Fibroblast of mammary gland (primary cell): ENCODE measurements at places on chromosomes 12 and 14.

- no peak for DNase-seq
Observed at GRCh38 chr14:64860039-64860438, 19.7 kb downstream of the SPTB start.

DNA sequence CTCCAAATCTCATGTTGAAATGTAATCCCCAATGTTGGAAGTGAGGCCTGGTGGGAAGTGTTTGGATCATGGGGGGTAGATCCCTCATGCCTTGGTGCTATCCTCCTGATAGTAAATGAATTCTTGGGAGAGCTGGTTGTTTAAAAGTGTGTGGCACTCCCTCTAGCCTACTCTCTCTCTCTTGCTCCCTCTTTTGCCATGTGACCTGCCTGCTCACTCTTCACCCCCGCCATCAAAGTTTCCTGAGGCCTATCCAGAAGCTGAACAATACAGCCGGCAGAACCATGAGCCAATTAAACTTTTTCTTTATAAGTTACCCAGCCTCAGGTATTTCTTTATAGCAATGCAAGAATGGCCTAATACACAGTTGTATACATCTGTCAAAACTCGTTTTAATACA, 62.5 kb downstream of the BCL2L14 start:
- DNase-seq = no peak

DNA sequence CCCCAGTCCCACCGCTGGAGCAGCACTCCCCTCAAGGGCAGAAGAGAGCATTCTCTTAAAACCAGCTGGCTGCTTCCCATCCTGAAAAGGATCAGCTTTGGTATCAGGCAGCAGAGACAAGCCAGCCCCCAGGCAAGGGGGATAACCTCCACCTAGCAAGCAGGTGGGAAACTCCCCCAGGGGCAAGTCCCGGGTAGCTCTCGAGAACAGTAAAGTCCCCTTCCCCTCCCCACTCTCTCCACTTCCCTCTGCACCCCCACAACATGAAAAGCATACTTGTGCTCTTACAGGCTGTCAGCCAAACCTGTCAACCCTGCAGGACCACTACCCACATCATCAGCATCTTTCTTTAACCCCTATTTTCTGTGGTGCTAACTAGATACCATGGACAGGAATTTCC, 254.0 kb downstream of the NTF3 start:
- no peak for DNase-seq

DNA sequence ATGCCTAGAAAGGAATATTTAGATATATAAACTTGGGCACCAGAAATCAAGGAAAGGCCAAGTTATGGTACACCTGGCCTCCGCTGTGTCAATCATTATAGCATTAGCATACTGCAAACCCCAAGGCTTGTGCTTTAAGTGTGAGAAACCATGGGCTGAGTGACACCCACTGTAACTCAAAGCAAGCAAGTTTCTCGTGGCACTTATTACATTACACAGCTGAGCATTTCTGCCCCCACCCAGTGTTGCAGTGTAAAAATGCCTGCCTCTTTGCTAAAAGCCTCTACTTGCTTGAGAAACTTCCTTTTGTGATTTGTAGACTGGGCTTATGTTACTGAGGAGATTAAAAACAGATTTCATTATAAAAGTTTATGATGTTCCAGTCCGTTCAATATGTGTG, 122.0 kb downstream of the TGFB3 start:
- no peak for DNase-seq

DNA sequence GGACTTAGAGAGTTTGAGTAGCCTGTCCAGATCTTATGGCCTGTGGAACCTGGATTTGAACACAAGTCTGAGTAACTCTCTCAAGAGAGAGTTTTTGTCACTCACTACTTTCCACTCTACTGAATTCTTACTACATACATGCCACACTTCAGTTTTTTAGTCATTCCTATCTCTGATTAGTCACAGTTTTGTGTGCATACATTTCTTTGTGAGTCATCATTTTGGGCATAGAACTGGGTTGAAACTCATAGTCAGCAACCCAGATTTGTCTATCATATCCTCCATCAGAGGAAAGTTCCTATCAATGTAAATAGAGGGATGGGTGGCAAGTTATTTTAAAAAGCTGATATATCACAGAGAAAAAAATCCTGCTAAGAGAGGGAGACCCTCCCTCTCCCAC, 42.9 kb downstream of the FLRT2 start:
- peak; percentile 90 for DNase-seq

DNA sequence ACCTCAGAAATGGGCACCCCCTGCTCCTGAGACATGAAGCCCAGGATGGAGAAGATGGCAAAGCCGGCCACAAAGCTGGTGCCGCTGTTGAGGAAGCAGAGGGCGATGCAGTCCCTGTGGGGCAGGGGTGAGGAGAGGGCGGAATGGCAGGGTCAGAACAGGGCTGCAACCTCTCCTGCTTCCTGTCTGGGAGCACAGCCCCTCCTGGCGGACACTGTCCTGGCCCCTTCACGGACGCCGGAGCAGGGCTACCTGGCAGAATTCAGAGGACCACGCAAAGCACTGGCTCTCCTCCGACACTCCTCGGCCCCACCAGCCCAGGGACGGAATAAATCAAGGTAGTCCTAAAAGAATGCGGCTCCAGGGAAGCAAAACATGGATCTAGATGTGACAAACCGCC, 12.4 kb upstream of the SLC6A12 start:
- DNase-seq = no peak

- peak; percentile 91 for DNase-seq
Observed at GRCh38 chr14:44316647-44317440, 190.2 kb downstream of the FSCB start.

DNA sequence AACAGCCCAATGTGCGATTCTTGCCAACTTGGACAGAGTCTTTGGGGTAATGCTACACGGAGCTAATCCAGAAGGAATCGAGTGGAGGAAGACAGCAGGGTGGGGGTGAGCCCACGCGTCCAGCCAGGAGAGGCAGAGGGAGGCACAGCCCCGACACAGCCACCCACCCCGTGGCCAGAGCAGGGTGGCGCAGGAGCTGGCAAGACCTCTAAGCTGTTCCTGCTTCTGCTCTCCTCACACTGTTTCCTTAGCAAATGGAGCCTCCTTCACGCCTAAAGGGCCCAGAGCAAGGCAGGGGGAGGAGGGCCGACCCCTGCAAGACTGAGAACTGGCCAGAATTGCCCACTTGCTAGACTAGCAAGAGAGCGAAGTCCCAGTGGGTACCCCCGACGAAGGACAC, 91.5 kb downstream of the FBXL14 start:
- peak; percentile 21 for DNase-seq

DNA sequence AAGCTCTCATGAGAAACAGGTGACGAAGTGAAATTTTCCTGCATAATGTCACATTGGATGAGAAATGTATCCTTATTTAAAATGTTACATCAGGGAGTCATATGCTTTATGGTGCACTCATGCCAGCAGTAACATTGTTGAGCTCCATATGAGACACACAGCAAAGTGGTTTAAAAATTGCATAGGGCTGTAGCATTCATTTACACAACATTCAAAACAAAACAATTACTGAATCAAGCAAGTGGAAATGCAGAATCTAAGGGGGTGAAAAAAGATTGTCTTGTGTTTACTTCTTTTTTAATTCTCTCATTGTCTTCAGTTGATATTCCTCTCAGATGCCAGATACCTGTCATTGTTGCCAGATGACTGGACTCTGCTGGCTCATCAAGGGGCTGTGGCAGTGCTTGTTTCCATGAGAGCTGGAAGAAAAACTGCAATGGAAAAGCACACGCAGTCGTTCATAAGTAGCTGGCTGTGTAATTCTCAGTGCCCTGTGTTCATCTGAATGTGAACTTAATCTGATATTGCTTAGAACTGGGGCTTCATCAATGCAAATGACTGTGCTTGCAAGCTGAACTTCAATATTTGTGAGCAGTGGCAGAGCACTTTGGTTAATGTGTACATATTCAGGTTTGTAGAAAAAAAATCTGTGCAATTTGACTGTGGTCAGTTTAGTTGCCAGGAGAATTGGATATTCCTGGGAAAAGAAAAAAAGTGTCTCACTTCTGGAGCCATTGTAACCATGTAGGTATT, 305.6 kb downstream of the RAD51B start:
- DNase-seq = peak; percentile 66

- peak; percentile 82 for DNase-seq
Observed at GRCh38 chr12:43338848-43339526, 213.0 kb downstream of the ADAMTS20 start.

DNA sequence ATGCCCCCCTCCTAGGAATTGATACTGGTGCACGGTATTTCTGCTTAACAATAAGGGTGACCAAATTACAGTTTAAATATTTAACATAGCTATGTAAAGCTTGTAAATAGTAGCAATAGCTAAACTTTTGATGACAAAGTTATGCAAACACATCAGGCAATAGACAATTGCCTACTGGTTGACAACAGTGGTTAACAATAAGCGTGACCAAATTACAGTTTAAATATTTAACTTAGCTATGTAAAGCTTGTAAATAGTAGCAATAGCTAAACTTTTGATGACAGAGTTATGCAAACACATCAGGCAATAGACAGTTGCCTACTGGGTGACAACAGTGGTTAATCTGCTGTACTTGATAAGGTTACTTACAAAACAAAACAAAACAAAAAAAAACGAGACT, 886.5 kb upstream of the FLRT2 start:
- no peak for DNase-seq

- no peak for DNase-seq
Observed at GRCh38 chr12:95955549-95956159, 12.5 kb downstream of the AMDHD1 start.

DNA sequence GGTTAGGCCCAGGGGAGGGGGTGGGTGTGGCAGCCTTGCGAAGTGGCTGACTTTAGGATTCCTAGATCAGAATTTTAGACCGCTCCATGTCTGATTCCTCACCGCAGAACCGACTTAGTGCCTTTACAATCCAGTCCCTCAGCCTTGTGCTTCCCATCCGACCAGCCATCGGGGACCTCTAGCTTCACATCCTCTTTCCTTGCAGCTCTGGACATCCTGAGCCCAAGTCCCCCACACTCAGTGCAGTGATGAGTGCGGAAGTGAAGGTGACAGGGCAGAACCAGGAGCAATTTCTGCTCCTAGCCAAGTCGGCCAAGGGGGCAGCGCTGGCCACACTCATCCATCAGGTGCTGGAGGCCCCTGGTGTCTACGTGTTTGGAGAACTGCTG, 557 bp downstream of the COPS7A start:
- peak; percentile 26 for DNase-seq

DNA sequence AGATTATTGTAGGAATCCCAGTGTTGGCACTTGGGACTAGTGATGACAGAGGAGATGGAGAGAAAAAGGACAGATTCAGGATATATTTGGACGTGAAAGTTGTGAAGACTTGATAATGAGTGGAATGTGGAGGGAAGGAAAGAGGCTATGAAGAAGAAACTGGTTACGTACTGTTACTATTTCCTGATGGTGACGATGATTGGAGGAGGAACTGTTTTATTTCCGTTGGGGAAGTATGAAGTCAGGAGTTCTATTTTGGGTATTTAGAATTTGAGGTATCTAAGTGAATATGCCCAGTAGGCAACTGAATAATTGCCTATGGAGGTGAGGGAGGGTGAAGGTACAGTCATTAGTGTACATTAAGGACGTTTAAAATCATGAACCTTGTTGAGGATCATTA, 207.2 kb downstream of the TMTC2 start:
- no peak for DNase-seq

DNA sequence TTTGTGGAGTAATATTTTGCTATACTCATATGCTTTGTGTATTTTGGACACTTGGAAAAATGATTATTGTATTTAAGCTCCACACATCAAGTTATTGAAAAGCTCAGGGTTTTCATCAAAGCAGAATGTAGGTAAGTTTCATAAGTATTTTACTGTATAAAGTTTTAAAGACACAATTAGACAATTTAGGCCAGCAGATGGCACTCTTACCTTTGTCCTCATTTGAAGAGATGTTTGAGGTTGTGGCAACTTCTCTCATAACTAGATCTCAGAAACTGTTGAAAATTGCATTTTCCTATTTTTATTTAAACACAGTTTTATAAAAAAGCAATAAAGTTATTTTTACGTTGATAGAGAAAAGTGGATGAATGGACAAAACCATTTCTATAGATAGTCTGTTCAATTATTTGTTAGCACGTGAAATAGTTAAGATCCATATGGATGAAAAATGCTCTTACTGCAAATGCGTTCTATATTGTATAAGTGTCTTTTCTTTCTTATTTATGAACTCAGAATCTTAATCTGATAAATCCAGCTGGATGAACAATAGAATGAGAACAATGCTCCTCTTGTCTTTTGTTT, 300.0 kb downstream of the AEBP2 start:
- peak; percentile 73 for DNase-seq

- no peak for DNase-seq
Observed at GRCh38 chr12:89907659-89908058, 199.0 kb upstream of the ATP2B1 start.

DNA sequence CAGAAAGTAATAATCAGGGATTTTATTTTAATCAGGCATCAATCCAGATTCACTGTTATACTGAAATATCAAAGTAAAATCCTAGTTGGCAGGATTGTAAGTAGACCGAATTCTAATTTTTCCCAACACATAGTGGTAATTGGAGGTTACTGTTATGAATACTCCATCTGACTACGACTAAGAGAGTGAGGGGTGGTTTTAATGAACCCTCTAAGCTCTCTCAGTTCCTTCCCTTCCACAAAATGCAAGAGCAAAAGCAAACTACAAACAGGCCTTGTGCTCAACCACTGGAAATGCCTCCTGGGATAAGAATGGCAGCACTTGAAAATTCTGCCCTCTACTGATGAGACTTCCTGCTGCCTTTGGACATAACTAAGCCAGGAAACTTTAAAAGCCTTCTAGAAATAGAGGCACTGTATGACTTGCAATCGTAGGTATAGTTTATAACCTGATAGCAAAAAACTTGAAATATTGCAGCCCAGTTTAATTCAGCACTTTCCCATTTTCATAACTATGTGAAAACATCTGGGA, 184.8 kb downstream of the SLC16A7 start:
- DNase-seq = peak; percentile 69

DNA sequence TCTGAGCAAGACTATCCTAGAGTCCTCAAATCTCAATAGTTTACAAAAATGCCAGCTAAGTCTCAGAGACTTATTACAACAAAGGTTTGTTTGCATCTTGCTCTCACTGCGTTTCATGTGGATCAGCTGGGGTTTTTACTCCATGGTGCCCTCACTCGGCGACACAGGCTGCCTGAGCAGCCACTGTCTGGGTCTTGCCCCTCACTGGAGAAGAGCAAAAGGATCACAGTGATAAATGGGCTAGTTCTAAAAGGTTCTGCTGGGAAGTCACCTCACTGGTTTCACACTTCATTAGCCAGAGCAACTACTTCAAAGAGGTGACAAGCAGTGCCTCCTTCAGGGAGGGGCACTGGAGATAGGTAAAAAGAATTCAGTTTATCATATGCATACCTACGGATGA, 392.0 kb downstream of the RPL10L start:
- DNase-seq = no peak
